ENCODE measurements at places on chromosomes 6 and 20.

DNA sequence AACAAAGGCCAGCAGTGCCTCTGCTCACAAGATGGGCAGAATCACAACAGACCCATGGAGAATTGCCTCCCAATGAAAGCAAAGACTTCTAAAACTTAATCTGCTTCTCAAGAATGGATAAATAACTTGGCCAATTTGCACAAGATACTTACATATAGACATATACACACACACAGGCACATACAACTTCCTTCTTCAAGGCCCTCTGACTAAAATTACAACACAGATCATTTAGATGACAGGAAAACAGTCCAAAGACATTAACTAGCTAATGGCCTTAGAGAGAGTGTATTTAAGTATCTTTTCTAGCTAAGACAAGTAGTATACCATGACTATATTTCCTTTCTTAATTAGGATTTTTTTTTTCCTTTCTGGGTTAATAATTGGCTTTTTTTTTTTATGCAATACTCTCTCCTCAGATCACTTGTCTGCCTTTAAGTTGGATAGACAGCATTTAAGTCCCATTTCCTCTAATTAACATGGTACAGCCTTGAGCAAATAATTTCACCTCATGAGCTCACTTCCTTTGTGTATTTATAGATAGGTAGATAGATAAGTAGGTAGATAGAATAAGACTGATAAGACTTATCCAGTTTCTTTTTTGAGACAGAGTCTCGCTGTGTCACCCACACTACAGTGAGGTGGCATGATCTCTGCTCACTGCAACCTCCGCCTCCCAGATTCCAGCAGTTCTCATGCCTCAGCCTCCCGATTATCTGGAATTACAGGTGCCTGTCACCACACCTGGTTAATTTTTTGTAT, 70.0 kb downstream of the NRSN1 start:
- no peak for DNase-seq

GRCh38 chr6:132964101-132964867, 149.9 kb downstream of the RPS12 start:
- DNase-seq = no peak

- DNase-seq = no peak
These were observed 159.5 kb downstream of the LY86 start for GRCh38 chr6:6748001-6748400.

DNA sequence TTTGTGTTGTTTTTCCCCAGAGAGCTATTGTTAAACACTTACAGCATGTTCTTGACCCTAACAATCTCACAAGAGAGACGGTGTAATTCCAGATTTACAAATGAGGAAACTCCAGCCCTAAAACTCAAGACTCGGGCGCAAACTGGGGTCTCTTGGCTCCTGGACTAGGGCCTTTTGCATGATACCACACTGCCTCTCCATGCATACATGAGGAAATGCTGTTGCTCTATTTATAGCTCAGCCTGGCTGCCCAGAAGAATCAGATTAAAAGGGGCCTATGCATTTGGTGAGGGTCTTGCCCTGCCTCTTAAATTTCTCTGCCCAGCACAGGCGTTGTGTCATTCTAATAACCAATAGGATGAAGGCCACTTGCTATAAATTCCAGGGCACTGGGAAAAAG, 30.5 kb upstream of the SNRPB2 start:
- no peak for DNase-seq

- peak; percentile 66 for DNase-seq
These were observed 3.7 kb upstream of the BEND3 start for GRCh38 chr6:107118976-107119375.

Data from HL-60 (cell line).